ENCODE measurements at places on chromosomes 3 and 15.

DNA sequence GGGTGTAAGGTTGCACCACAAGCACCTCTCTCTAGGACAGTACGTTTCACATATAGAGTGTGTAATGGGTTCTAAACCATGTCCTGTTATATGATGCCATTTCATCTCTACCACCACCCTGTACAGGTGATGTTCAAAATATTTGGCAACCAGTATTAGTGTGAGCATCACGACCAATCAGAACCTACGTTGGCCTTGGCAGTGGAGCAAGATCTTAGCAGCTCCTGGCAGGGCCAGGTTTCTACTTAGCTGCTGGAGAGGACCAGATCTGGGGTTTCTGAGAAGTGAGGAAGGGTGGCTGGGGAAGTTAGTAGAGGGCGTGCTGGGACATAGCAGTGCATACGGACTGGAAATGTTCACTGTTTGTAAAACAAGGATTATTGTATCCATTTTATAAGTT lies 23.1 kb upstream of the MITF start:
- no peak for DNase-seq

DNA sequence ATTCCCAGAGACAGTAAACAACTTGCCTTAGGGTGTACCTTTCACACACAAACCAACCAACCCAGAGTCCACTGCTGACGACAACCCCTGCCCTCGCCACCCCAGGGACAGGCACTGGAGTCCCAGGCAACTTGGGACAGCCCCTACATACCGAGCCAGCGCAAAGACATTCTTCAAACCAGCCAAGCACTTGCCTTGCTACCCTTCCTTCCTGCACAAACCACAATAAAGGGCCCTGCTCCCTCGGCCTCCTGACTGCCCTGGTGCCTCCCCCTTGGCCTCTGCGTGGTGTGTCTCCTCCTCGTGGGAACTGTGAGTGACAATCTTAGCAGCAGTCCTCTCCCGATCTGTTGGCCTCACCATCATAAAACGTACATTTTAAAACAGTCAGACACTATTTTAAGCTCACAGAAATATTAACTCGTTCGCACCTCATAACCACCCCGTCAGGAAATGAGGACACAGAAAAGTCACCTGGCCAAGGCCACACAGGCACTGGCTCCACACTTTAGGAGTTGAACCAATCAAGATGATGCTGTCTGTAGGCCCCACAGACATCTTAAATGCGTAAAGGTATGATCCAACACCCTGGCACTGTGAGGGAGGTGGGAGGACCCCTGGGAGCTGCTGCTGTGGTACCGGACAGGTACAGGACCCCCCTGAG lies 113.8 kb downstream of the ADCY5 start:
- DNase-seq = no peak

DNA sequence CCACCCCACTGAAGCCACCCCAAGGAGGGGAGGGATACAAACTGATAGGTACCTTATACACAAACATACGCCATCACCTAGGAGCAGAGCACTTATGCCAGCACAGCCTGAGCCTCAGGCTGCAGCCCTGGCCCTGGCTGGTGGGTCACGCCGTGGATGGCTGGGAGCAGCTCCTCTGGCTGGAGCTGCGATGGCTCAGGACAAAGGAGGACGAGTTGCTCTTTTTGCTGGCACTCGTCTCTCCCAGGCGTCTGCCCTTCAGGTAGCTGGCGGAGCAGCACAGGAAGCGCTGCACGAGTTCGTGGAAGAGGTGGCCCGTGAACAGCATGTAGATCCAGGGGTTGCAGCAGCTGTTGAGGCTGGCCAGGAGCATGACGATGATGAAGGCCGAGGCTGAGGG lies 16.6 kb downstream of the OXTR start:
- no peak for DNase-seq

- DNase-seq = no peak
Measured at GRCh38 chr3:33032938-33033337, 64.0 kb downstream of the GLB1 start.

- DNase-seq = no peak
Measured at GRCh38 chr15:95958382-95958781, 372.1 kb upstream of the NR2F2 start.

- DNase-seq = no peak
Measured at GRCh38 chr15:41331833-41332193, 578 bp downstream of the OIP5 start.

GRCh38 chr15:88661761-88662556 lies 23.1 kb downstream of the ISG20 start:
- DNase-seq = no peak

DNA sequence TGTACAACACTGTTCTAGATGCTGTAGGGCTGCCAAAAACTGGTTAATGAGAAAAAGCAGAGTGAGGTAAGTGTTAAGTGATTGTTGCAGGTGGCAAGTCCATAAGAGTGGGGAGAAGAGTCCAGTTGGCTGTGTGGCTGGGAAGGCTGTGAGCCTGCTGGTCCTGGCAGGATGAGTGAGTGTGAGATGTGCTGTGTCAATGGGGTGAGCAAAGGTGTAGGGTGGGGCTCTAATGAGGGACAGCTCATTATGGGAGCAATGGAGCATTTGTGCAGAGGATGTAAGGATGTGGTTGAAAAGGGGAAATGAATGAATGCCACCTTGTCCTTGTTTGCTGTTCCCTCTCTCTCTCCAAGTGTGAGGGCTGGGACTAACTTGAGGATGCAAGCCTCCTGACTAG lies 145.3 kb upstream of the ROPN1 start:
- no peak for DNase-seq

GRCh38 chr3:62699728-62700127 lies 175.5 kb downstream of the CADPS start:
- no peak for DNase-seq

All from activated CD8-positive, alpha-beta memory T cell treated with anti-CD3 and anti-CD28 coated beads for 4 hours (primary cell).